NCI-H2227 treated with DMSO at 0.1 percent for 48 hours (cell line): ENCODE measurements at places on chromosomes 13 and 19.
A peak's percentile ranks its signal among the peaks of the same experiment; 100 is the strongest.

- DNase-seq = no peak
Observed at GRCh38 chr19:2779121-2779740, 3.8 kb downstream of the SGTA start.

- no peak for DNase-seq
Observed at GRCh38 chr13:29753618-29754472, 96.6 kb downstream of the UBL3 start.

- no peak for DNase-seq
Observed at GRCh38 chr13:76950101-76950500, 1.8 kb downstream of the ACOD1 start.

DNA sequence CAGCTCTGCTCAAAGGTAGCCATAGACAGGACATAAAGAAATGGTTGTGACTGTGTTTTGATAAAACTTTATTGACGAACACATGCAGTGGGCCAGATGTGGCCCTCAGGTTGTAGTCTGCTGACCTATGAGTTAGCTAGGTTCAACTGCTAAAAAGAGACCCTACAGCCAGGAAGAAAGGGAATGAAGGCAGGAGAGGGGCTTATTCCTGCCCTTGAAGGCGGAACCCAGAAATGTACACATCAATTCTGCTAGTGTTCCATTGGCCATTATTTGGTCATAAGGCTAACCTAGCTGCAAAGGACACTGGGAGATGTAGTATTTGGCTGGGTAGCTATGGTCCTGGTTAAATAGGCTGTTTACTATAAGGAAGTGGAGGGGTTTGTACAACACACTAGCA lies 18.0 kb downstream of the APBA3 start:
- DNase-seq = no peak

DNA sequence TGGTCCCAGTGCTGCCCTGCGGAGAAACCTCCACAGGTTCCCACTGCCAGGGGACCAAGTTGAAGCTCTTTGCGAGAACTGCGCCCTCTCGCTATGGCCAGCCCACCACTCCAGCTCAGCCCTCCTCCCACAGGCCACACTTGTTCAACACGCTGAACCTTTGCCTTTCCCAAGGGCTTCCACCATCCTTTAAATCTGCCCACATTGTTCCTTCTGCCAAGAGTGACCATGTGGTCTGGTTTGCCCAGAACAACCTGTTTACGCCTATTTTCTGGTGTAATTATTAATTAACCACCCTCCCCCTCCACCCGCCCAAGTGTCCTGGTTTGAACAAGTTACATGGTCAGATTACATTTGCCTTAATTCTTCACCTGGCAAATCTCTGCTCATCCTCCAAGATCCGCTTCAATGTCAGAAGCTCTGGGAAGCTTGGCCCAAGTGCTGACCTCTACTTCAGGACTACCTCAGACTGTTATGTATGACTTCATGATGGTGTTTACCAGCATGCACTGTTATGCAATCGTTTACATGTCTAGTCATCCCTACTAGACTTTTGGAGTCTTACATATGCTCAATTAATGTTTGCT lies 12.0 kb upstream of the USP12 start:
- DNase-seq = no peak

DNA sequence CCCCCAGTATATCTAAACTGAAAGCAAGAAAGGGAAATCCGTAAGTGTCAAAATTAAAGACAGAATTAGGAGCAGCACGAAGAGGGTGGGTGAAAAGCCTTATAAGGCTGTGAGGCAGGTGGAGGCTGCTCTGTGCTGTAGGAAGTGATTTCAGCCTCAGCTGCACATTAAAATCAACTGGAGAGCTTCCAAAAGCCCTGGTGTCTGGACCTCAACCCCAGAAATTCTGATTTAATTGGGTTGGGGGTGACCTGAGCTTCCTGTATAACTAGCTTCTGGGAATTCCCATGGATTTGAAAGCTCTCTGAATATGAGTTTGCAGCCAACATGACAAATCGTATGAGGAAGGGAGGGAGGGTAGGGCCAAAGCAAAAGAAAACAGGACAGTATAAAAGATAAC lies 242.4 kb upstream of the TMTC4 start:
- DNase-seq = no peak

- DNase-seq = no peak
Observed at GRCh38 chr19:2240881-2241760, 4.5 kb downstream of the SF3A2 start.

- peak; percentile 80 for DNase-seq
Observed at GRCh38 chr19:35030257-35031071, at the start of gene SCN1B. Gene SCN1B (plus strand): TSS chr19:35030470. CDS start chr19:35030821, 351 bp downstream.

- DNase-seq = no peak
Observed at GRCh38 chr19:2495651-2496316, 19.9 kb downstream of the GADD45B start.

DNA sequence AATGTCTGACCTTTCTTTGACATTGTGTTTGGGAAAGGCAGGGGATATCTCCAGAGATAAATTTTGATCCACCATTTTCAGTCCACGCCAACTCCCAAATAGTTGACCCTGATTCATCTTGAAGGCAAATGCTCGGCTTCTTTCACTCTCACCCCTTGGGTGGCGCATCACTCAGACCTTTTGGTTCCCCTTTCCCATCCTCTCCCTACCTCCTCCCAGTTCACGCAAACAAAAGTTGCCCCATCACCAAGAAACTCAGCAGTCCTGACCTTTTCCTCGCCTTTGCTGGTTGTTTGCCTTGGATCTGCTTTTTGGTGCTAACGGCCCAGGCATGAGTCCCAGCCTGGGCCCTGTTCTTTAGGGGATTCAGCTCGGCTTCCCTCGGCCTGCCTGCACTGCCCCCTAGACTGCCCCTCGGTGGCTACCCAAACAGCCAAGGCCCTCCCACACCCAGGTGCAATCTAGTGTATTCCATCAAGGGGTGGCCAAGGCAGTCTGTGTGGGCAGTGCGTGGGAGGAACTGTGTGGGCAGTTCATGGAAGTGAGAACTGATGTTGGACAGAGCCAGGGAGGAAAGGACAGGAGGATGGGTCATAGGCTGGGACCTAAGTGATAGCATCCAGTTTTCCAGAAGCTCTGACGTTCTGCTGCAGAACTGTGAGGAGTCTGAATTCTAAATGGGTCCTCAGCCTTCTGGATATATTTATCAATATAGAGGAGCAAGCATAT lies 255.7 kb downstream of the DLEU7 start:
- DNase-seq = no peak

GRCh38 chr19:38708413-38709024 lies 35.8 kb downstream of the CAPN12 start:
- no peak for DNase-seq

DNA sequence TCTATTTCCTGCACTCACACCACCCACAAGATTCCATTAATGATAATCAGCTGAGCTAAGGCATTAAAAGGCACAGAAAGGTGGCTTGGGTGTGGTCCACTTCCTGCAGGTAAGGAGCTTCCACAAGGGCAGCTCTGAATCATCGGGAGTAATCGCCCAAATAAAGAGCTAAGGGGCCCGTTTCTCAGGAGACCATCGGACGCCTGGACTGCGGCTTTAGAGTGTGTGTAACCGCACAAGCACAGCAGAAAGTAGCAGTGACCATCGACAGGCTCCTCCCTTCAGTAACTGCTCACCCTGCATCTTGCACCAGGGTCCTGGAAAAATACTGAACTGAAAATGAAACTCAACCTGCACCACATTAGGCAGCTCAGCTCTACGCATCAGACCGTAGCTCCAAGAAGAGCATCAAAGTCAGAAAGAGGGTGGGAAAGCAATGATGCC lies 6.0 kb downstream of the STK24 start:
- peak; percentile 8 for DNase-seq
